CD4-positive, alpha-beta T cell treated with Interleukin-2 at 100 ng/mL for 4 hours (primary cell): ENCODE measurements at places on chromosomes 6 and 20.

DNA sequence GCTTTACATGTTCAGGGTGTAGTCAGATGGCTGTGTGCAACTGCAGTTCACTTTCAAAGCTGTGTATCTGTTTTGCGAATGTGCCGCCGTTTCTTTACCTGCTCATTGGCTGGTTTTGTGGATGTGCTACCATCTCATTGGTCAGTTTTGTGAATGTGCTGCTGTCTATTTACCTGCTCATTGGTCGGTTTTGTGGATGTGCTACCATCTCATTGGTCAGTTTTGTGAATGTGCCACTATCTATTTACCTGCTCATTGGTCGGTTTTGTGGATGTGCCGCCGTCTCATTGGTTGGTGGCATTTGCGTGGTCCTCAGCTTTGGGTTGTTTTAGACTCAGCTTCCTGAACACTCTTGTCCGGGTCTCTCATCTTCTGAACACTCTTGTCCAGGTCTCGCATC lies 40.5 kb upstream of the BHLHE23 start:
- no peak for DNase-seq

DNA sequence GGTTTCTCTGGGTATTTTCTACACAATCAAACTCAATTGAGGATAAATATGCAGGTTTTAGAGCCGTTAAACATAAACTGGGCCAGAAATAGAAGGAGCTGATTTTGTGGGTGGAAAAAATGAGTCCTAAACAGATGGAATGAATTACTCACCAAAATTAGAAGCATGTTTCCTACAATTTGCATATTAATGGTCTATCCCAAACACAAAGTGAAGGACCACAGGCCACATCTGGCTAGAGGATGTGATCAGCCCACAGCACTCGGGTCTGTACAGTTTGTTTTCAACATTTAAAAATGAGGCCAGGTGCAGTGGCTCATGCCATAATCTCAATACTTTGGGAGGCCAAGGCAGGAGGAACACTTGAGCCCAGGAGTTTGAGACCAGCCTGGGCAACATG lies 296.3 kb downstream of the PREX1 start:
- DNase-seq, result no peak

DNA sequence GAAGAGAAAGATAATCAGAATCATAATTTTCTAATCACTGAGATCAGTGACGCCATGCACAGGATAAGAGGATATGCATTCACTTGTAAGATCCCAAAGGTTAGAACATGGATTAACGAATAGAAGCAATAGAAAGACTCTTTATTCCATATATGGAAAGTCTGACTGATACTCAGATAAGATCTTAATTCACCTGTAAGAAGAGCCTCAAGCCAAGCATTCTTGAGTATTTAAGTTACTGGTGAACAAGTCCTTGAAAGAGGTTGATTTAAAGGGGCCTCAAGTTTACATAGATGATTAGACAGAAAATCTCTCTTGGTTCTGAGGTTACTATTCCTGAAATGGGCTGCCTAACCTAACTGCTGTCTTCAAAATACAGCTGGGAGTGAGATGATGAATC lies 53.8 kb upstream of the MTRF1L start:
- no peak for DNase-seq

DNA sequence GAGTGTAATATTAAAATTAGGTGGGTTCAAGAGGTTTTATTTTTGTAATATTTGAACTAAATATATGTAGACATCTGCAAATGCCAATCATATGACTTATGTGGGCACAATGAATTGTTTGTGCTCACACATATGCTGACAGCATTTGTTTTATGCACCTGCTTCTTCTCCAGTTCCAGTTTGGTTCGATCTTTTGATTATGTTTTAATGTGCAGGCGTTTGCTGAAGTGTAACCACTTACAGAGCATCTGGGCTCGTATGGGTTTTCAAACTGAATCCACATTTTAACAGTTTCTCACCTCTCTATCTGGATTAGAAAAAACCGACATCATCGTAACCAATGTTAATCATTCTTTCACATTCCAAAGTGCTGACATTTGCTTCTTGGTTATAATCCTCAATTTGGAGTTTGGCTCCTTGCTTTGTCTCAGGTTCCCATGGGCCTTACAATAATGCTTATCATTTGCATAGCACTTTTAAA lies 129.1 kb upstream of the SPACA1 start:
- DNase-seq, result no peak

- DNase-seq, result no peak
Observed at GRCh38 chr6:66421570-66421969, 714.5 kb upstream of the EYS start.

DNA sequence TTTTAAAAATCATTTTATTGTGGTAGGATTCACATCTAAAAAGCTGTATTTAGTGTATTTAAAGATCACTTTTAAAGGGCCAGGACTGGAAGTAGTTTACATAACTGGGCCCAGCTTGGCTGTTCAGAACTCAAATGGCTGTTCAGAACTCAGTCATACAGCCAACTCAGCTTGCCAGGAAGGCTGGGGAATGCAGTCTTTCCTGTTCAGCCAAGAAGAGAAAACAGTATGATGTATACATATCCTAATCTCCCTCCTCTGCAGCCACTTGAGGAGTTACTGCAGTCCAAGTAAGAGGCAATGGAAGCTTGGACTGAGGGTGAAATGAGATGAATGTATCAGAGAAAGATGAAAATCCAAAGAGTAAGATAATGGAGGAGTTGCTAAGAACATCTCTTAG lies 24.6 kb downstream of the DSTN start:
- DNase-seq, result no peak

- no peak for DNase-seq
Observed at GRCh38 chr6:11522812-11523605, 14.5 kb upstream of the TMEM170B start.

- no peak for DNase-seq
Observed at GRCh38 chr6:16352821-16353438, 114.5 kb downstream of the GMPR start.

DNA sequence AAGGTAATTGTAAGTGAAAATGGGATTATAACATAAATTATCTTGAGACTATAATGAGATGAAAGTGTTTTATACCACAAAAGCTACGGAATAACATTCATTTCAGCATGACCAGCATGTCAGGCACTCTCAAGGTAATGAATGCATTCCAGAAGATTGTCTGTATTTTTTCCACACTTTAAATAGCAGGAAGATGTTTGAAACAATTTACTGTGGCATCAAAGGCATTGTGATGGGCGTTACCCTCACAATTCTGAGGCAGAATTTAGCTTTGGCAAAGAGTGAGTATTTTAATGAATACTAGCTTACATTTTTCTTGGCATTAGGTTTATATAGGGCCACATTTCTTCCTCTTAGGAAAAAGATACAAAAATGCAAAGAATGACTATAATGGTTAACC lies 627.2 kb downstream of the BCKDHB start:
- no peak for DNase-seq

GRCh38 chr20:58523971-58524315 lies 8.7 kb upstream of the APCDD1L start:
- no peak for DNase-seq

GRCh38 chr20:967796-968742 lies 34.0 kb downstream of the RSPO4 start:
- peak; percentile 8 for DNase-seq

DNA sequence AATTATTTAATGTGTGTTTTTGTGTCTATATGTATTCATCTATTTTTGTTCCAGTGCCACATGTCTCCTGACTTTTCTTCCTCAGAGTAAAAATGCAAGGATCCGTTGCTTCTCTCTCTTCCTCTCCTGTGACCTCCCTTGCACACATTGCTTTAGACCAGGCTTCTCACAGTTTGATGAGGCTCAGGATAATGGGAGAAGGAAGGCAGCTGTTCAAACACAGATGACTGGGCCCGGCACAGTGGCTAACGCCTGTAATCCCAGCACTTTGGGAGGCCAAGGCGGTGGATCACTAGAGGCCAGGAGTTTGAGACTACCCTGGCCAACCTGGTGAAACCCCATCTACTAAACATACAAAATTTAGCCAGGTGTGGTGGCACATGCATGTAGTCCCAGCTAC lies 241.9 kb downstream of the SAMD5 start:
- no peak for DNase-seq

DNA sequence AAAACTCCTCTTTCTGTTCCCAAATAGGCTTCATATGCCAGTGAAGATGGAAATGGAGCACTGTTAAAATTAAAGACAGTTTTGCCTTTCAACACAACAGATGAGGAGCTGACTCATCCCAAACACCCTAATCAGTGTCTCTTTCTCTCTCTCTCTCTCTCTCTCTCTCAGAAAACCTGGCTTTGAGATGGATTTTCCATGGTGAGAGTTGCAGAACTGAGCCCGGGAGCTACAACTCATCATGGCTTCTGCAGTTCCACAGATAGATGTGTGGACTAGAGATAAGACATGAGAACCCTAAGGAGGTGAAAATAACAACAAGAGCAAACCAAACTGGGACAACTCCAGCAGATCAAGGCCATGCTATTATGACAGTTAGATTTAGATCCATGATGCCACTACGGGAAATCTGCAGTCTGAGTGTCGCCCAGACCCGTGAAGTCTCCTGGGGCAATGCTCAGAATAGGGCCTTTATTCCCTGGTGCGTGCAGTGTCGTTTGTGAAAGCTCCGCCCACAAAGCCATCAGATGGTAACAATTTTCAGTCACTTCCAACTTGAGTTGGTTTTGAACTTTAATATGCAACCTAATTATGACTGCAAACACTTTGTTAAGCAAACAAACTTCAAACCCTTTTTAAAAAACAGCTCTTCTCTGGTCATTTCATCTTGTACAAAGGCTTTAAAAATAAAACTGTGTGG lies 338.2 kb upstream of the PREP start:
- no peak for DNase-seq

GRCh38 chr6:12974551-12974950 lies 258.0 kb downstream of the PHACTR1 start:
- DNase-seq, result no peak

- no peak for DNase-seq
Observed at GRCh38 chr20:53959911-53960578, 110.3 kb downstream of the BCAS1 start.

DNA sequence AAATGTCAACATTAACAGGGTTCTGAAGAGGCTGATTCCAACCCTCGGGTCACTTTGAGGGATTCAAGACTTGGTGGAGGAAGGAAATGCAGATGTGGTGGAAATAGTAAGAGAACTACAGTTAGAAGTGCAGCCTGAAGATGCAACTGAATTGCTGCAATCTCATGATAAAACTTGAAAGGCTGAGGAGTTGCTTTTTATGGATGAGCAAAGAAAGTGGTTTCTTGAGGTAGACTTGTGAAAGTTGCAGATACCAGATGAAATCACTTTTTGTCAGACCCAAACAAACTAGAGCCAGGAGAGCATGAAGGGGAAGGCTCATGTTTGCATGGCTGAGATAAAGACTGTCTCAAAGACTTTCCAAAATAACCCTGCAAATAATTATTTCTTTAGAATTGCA lies 16.2 kb downstream of the ANKRD6 start:
- DNase-seq, result no peak

DNA sequence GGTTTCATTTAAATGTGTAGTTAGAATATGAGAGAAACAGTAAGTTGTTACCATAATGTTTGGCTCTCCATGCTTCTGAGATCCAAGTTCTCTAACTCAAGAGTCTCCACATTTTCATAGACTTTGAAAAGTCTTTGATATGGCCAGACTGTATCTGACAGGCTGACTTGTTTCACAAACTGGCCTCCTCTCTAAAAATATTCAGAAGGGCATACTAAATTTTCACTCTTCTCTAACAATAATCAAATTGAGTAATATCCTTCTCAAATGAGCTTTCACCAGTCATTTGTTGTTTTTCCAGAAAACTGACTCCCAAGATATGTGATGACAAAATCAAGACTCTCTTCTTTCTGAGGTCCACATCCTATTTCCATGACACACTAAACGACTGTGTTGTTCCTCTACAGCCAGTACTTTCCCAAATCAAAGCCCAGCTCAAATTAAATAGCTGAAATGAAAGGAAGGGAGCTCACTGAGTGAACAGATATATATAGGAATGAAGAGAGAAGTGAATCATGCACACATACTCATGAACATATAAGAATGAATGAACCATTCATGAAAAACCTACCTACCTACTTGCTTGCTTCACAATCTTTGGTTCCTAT lies 15.1 kb downstream of the HIVEP2 start:
- DNase-seq, result no peak

DNA sequence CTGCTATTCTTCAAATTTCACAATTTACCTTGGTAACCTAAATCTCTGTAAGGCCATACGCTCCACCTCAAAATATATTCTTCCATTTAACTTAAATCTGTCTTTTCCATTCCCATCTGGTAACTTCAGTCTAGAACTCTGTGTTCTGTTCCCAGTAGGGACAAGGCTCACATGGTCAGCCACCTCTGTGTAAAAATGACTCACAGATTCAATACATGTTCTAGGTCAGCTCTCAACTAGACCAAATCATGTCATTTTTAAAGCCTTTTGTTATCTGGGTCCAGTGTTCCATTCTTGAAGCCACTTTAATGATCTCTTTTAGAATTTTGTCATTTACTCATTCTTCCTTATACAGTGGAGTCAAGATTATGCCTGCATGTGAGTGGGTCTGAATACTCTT lies 315.6 kb upstream of the CITED2 start:
- DNase-seq, result no peak

DNA sequence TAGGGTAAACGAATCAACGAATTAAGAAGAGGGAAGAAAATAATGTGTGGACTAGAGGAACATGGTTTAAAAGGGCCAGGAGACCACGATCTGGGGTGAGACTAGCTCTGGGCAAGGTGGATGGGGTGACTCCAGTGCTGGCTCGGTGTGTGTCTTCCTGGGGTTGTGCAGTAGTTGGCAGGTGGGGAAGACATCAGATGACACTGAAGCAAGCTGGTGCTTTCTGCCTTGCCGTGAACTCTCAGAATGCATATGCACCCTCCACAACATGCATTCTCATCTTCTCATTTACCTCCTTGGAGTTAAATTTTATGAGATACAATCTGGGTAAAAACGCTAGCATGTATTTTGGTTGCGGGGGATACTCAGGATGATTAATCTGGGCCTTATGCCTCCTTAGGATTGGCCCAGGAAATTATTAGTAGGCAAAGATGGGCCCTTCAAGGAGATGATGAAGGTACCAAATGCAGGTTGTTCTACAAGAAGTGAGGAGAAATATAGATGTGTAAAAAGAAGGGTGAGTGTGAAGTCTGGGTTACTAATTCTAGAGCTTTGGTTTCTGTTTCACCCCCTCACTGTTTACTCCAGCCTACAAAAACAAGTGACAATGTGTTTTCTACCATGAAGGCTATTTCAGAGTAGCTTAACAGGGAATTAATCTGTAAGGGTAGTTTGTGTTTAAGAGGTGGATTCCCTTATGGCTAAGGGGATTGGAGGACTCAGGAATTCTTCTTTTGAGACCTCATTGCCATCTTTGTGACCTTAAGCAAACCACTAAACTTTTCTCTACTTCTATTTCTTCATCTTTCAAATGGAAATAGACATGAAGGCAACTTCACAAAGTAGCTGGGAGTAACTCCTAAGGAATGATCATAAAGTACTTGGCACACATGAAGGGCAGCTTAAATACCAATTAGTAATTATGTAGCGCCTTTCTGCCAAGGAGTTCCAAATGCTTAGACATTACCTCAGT lies 71.0 kb upstream of the SUPT3H start:
- no peak for DNase-seq

GRCh38 chr6:105431226-105431625 lies 28.3 kb upstream of the PREP start:
- peak; percentile 63 for DNase-seq
